ENCODE measurements at places on chromosomes 13 and 19.

DNA sequence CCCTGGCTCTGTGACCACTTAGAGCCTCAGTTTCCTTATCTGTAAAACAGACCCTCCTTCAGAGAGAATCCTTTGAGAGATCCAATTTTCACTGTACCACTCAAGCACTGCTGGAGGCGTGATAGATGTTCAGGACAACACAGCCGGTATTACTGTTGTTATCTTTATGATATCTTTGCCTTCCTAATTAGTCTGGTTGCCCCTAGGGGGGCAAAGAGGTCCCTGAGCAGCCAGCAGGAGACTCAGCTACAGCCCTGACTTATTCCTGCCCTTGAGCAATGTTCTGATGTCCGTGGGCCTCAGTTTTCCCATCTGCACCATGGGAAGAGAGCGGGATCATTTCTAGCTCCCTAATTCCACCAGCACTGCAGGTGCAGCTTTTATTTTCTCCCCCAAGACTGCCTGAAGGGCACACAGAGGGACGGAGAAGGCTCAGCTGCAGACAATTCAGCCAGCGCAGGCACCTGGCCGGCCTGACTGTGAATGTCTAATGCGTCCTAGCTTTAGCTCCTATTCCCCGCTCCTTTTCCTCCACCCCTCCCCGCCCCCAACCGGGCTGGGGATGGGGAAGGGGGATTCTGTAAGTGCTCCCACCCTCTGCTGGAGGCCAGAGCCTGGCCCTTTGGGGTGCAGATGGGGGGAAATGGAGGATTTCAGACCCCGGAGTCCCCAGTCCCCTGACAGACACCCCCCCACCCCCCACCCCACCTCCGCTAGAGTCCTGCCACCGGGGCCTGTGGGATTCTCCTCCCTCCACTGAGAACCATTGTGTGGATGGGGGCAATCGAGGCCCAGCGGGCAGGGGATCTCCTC, 16.2 kb downstream of the TLE5 start:
- no peak for DNase-seq

GRCh38 chr19:19388568-19389555, 16.6 kb upstream of the GATAD2A start:
- DNase-seq, result no peak

DNA sequence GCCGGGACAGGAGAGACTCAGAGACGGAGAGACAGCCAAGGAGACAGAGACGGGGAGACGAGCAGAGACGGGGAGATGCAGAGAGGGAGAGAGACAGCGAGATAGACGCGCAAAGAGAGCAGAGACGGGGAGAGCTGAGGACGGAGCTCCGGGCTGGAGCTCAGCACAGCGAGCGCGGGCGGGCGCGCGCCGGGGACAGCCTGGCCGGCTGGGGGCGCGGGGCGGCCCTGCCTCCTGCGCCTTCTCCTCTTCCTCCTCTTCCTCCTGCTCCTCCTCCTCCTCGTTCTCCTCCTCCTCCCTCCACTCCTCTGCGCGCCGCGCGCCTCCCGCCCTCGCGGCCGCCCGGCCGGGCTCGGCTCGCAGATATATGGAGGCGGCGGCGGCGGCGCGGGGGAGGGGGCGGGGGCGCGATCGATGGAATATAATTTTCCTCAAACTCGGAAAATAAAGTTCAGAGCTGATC, at the start of gene ERFL:
TSS of gene ERFL (minus strand) at position 229 of the 463 bp plus-strand sequence. CDS start 15,530 bp downstream, outside the sequence.
- peak; percentile 77 for DNase-seq

DNA sequence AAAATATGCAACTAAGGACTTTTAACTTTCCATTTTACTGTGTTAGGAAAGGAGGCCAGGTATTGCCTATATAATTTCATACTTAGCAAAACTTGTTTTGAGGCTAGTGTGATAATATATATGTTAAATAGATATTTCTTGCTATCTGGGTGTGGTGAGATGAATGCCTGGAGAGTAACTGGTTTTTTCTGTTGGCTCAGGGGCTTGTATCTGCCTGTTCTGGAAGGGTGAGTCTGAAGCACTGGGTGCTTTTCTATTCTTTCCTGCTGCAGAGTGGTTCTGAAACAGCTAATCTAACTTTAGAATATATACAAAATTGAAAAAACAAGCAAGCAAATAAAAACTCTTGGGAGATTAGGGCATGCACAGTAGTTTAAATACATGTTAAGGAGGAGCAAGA, 64.6 kb upstream of the MYCBP2 start:
- no peak for DNase-seq

- DNase-seq, result no peak
Measured at GRCh38 chr13:110700641-110701040, 5.3 kb downstream of the CARS2 start.

GRCh38 chr19:52638601-52639000, 446 bp upstream of the ZNF83 start:
- DNase-seq, result peak; percentile 21

DNA sequence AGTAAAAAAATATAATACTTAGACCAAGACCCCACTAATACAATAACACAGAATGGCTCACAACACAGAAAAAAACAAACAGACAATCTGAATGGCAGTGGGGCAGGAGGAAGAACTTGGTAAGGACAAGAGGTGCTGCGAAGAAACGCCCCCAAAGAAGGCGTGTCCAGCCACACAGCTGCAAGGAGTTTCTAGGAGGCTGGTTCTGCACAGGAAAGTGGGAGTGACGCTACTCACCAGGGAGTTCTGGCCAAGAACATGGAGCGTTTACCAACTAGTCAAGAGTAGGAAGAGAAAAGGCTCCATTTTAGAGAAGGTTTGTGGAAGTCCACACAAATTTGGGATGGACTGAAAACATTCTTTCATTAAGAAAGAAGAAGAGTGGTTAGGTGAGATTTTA, 95.3 kb upstream of the SLC15A1 start:
- DNase-seq, result no peak

- peak; percentile 23 for DNase-seq
Measured at GRCh38 chr13:49869519-49869918, 66.6 kb downstream of the SPRYD7 start.

DNA sequence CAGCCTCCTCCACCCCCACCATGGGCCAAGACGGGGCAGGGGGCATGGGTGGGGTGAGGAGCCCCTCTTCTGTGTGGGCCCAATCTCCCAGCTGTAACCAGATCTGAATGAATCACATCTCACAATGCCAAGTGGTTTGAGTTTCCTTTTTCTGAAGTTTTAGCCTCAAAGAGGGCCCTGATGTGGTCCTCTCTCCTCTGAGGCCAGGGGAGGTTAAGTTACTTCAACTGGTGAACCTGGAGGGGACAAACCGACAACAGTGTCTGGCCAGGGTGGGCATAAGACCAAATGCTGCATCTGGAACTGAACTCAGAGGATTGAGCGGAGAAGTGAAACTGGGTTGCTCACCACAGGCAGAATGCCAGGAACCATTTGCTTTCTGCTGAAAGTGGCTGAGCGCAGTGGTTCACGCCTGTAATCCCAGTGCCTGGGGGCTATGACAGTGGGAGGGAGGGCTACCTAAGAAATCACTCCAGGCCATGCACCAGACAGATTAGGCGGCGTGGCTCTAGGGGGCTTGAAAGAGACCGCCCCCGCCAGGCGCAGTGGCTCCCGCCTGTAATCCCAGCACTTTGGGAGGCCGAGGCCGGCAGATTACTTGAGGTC, 15.4 kb upstream of the IRGC start:
- no peak for DNase-seq

- no peak for DNase-seq
Measured at GRCh38 chr13:70959035-70959775, 851.0 kb upstream of the KLHL1 start.

GRCh38 chr13:78875792-78876580, 217.0 kb upstream of the OBI1 start:
- DNase-seq, result no peak

- no peak for DNase-seq
Measured at GRCh38 chr13:97786510-97786909, 167.0 kb upstream of the IPO5 start.

DNA sequence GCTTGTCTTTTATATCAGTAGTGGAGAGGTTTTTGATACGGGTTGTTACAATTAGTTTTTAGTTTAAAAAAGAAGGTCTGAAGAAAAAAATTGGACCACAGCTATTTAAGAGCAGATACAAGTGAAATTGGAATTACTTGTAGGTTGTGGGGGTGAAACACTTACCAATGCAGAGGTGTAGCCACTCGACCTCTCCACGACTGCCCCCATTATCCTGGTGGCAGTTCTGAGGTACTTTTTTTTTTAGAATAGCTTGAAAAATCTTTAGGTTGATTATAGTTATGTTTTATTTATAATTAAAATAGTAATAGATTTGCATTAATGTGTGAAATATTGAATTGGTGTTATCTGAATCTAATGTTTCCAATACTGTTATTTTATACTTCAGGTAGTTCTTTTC, 60.7 kb downstream of the PAN3 start:
- DNase-seq, result no peak

DNA sequence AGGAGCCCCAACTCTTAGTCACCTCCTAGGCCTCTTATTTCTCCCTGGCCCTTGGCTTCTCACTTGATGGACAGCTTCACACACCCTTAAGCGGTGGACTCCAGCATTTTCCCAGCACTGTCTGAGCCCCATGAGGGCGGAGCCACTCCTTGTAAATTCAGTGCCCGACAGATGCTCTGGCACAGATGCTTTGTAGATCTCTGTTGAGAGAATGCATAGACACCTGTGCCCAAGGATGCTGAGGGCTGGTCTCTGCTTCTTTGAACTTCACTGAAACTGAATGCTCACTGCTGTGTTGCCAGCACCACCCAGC, 3.3 kb downstream of the SYCN start:
- DNase-seq, result no peak

DNA sequence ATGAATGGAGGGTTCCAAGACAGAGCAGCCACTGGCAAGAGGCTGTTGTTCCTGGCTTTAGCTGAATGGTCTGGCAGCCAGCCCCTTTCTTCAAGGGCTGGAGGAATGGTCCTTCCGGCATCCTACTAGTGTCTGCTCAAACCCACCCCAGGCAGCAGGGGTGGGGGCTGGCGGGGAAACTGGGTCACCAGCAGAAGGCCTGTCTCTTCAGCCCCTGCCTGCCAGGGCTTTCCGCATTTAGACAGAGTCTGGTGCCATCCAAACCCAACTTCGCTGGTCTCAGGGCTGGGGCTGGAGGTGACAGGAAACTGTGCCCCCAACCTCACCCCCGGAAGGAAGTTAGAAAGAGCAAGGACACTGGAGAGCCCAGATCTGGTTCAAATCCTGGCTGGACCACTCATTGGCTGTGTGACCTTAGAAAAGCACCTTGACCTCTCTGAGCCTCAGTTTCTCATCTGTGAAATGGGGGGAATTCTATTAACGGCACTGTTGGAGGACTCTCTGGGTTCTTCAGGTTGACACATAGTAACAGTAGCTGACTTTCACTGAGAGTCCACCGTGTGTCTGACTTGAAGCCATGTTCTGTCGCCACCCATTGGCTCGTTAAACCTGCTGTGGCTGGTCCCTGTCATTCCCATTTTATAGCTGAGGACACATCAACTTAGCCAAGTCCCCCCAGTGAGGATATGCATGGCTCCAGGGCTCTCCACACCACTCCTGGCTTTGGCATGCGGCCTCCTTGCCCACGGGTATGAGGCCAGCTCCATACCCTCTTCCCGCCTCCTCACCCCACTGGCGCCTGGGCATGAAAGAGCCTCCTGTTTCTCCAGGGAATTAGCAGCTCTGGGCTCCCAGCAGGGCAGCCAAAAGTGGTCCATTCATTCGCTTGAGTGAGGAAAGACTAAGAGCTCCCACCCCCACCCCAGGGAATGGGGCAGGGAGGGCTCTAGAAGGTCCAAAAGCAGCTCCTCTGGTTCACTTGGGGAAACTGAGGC, 2.5 kb upstream of the NR2C2AP start:
- DNase-seq, result no peak

DNA sequence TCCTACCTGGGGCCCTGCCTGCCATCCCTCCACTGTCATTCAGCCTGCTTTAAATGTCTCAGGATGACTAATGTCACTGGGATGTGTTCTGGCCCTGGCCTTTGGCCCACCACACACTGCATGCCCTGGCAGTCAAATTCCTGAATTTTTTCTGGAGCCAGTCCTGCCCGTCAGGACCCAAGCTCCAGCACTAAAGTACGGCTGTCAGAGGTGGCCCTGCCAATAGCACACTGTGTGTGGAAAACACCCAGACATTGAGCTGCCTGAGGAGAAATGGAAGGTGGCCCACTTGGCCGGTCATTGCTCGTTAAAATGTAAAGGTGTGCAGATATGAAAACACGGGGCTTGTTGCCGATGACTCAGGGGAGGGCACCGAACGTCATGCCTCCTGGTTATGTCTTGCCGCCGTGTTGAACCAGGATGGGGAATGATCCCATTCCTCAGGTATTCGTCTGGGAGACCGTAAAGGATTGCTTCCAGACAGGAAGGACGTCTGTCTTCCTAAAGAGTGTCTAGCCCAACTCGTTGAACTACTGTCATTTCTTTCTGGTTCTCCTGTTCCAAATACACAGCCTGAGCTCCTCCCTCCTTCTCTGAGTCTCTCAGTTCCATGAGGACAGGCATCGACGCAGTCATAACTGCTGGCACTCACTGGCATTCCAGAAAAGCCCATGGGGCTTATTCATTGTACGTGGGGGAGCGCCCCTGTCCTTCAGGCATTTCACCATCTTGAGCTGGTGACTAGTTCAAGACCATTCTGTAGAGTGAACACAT, 40.6 kb downstream of the COL4A2 start:
- no peak for DNase-seq

GRCh38 chr13:99949679-99950413, 21.7 kb downstream of the ZIC5 start:
- no peak for DNase-seq

DNA sequence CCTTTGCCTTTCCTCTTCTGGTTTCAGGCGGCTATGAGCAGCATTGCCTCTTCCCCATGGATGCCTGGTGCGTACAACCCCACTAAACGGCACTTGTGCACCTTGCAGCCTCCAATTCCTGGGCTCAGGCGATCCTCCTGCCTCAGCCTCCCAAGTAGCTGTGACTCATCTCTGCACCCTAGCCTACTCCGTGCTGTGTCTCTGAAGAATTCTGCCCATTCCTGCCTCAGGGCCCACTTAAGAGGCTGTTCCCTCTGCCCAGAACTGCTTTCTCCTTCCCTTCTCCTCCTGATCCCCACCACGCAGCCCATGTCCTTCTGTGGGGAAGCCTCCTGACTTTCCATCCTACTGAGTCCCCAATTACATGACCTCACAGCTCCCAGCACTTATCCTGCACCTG, 142.2 kb upstream of the ZNF507 start:
- no peak for DNase-seq

All from HuH-7.5 (cell line).